ENCODE measurements at places on chromosomes 2 and 18.
A peak's percentile ranks its signal among the peaks of the same experiment; 100 is the strongest.

DNA sequence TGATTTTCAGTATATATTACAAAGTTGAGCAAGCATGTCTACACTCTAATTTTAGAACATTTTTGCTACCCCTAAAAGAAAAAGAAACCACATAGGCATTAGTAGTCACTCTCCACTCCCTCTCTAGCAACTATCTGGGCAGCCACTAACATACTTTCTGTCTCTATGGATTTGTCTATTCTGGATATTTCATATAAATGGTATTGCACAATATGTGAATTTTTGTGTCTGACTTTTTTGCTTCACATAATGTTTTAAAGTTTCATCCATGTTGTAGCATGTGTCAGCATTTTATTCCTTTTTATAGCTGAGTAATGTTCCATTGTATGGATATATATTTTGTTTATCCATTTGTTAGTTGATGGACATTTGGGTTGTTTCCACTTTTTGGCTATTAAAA, 232.5 kb upstream of the CTAGE1 start:
- DNase-seq, result no peak

- no peak for DNase-seq
These were observed 155.6 kb upstream of the CCDC68 start for GRCh38 chr18:55114876-55115275.

DNA sequence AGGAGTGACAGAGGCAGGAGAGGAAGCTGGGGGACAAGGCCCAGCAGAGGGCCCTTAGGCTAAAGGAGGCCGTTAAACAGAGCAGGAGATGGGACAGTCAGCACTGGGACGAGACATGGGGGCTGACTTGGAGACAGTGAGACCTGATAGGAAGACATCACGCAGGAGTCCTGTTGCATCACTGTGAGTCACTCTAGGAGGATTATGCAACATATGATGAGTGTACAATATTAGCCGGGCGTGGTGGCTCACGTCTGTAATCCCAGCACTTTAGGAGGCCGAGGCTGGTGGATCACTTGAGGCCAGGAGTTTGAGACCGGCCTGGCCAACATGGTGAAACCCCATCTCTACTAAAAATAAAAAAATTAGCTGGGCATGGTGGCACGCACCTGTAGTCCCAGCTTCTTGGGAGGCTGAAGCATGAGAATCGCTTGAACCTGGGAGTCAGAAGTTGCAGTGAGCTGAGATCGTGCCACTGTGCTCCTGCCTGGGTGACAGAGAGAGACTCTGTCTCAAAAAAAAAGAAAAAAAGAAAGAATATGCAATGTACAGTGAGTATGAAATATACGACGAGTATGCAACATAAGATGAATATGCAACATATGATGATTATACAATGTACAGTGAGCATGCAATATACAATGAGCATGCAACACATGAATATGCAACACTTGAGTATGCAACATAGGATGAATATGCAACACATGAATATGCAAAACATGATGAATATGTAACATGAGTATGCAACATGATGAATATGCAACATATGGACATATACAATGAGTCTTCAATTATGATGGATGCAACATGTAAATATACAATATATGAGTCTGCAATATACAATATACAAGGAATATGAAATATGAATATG, 83.3 kb upstream of the ID2 start:
- no peak for DNase-seq

DNA sequence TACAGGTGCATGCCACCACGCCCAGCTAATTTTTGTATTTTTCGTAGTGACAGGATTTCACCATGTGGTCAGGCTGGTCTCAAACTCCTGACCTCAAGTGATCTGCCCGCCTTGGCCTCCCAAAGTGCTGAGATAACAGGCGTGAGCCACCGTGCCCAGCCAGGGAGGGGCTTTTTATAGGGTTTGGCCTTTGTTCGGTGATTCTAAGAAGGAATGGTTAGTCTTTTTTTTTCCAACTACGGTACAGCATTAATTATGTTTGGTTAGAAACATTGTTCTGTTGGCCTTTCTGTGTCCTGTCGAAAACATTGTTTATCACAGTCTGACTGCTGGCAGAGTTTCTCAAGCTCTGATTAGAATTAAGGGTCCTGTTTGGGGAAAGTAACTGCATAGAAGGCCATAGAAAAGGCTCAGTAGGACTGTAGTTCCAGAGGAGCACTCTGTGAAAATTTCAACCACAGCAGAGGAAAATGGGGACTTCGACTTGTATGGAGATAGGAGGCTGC, 19.3 kb upstream of the SMCHD1 start:
- no peak for DNase-seq

GRCh38 chr2:231343006-231343710, 52.4 kb upstream of the B3GNT7 start:
- no peak for DNase-seq

DNA sequence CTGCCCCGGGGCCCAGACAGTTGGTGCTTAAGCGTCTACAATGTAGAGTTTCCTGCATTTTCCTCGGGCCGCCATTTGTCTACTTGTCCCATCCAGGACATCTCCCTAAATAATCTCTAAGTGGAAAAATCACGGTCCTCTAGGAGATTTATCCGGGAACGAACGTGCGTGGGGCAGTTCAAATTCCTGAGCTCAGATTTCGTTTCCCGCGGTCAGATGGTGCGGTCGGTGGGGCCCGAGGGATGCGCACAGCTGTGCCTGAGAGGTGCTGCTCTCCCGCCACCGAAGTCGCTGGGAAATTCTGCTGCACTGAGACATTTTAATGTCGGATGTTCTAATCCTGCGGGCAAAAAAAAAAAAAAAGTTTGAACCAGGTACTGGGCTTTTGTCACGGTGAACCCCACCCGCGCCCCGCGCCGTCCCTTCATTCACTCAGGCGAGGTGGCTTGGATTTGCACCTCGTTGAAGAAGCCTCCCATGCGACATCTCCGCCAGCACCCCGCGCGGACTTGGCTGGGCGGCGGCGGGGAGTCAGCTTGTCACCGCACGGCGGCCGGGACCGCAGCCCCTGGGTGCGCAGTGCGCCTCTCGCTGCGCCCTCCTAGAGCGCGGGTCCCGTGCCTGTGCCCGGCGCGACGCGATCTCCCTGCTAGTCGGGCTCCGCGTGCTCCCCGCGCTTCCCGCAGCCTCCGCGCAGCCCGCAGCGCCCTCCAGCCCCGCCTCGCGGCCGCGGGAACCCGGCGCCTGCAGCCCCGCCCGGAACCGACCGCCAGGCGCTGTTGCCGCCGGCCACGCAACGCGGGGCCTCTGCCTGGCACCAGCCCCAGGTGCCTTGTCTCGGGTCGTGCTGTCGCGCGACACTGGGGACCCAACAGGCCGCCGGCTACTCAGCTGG, 191.9 kb upstream of the TCF4 start:
- peak; percentile 3 for DNase-seq

- DNase-seq, result no peak
These were observed 1.8 kb downstream of the RNPEPL1 start for GRCh38 chr2:240569998-240570530.

- no peak for DNase-seq
These were observed 113.8 kb upstream of the EPAS1 start for GRCh38 chr2:46183426-46183825.

DNA sequence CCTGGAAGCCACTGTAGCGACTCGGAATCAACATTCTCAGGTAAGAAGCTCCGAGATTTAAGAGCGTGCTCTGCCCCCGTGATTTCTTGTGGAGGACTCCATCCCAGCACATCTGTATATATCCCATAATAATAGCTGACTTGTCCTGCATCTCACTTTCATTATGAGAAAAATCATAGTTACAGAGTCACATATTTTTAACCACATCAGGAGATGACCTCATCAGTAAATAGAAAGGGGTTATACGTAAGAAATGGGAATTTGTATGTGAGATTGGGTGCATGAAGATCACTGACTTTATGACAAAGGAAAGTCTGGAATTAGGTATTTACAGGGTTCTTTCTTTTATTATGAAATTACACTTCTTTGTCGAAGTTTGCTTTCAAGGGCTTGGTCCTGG, 16.4 kb upstream of the TMEM18 start:
- DNase-seq, result no peak

GRCh38 chr18:59778434-59778833, 81.2 kb upstream of the CCBE1 start:
- no peak for DNase-seq
